NCI-H1105 treated with DMSO at 0.1 percent for 48 hours (cell line): ENCODE measurements at places on chromosomes 16 and 17.

- no peak for DNase-seq
These were observed 67.7 kb upstream of the GSG1L start for GRCh38 chr16:28131181-28131580.

DNA sequence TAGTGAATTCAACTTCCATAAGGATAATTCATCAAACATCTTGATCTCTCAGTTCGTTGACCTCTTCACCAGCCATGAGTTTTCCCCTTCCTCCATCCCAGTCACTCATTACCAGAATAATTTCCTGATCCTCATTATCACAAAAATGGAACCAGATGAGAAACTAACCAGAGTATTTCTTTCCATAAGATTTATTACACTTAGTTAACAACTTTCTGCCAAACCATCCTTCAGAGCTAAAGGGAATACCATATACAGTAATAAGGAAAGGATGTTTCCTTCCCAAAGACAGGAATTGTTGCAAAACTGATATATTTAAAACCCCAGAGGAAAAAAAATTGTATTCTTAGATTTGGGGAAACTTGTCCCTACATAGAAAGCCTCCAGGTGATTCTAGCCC is 8.6 kb downstream of the KRTAP29-1 start:
- no peak for DNase-seq

GRCh38 chr17:76659928-76660655 is 16.5 kb upstream of the ST6GALNAC1 start:
- DNase-seq: no peak

- no peak for DNase-seq
These were observed 3.0 kb upstream of the PRSS22 start for GRCh38 chr16:2860826-2861567.

- DNase-seq: no peak
These were observed 85.6 kb downstream of the CLEC16A start for GRCh38 chr16:11029948-11030347.

DNA sequence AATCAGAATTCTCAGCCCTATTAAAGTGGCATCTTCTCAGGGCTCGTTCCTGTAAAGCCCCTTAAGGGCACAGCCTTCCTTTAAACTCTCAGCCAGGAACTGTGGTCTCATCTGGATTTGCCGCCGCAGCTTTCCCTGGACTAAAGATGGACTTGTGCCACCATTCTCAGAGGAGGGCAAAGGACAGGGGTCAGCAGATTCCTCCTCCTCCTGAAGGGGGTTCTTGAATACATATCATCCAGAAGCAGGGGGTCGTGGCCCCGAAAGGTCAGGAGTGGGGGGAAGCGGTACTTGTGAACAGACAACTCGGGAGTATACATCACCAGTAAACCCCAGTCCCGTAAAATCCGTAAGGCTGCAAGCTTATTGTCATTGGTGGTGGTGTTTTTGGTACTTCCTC is 174.8 kb downstream of the RPTOR start:
- no peak for DNase-seq

DNA sequence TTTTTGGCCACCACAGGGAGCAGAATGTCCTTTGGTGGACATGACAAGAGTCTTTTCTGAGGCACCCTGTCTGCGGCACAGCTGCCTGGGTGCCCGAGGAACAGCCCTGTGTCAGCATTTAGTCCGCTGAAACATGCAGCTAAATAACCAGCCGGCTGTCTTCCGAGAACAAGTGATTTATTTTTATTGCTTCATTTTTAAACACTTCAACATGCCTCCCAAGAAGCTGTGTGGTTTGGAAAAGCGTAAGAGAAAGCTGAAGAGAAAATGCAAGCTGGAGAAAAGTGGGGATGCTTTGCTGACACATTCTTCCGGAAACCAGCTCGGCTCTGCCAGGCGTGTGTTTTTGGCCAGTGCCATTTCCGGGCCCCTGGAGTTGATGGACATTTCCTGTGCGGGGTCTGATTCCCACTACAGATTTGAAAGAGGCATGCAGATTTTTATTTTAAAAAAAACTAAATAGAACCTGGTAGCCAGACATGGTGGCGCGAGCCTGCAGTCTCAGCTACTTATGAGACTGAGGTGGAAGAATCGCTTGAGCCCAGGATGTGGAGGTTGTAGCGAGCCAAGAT is 94.7 kb downstream of the SEC14L1 start:
- DNase-seq: no peak

GRCh38 chr17:74362069-74362405 is 369 bp upstream of the BTBD17 start:
- DNase-seq: no peak

DNA sequence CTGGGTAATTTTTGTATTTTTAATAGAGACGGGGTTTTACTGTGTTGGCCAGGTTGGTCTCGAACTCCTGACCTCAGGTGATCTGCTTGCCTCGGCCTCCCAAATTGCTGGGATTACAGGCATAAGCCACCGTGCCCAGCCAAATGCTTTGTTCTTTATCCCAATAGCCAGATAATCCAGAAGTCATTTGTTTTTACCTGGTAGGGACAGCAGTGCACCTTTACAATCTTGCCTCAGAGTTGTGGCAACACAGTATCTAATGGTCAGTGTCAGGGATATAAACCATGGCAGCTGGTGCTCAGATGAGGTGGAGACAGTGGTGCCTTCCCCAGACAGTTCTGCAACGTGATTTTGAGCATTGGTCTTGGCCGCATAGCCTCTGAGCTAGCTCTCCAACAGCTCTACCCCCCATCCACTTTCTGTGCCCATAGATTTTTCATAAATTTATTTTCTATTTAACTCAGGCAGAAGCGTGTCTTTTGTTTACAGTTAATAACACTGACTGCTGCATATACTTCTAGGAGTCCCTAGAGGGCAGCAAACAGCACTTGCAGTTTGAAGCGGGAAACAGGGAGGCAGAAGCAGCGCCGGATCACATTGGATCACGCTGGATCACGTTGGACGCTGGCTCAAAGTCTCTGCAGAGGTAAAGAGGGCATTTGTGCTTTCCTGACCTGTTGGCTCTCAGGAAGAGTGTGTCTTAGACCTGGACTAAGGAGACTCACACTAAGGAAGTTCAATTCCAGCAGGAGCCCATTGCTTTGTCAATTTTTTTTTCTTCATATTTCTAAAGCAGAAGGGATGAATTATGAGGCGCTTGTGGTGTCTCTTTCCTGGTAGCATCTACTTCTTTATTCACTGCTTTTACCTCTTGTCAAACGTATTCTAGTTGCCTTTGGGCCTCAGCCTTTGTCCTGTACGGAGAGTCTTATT is 5.1 kb upstream of the GGT6 start:
- peak; percentile 92 for DNase-seq

GRCh38 chr17:37725021-37725595 is 19.8 kb downstream of the HNF1B start:
- no peak for DNase-seq

DNA sequence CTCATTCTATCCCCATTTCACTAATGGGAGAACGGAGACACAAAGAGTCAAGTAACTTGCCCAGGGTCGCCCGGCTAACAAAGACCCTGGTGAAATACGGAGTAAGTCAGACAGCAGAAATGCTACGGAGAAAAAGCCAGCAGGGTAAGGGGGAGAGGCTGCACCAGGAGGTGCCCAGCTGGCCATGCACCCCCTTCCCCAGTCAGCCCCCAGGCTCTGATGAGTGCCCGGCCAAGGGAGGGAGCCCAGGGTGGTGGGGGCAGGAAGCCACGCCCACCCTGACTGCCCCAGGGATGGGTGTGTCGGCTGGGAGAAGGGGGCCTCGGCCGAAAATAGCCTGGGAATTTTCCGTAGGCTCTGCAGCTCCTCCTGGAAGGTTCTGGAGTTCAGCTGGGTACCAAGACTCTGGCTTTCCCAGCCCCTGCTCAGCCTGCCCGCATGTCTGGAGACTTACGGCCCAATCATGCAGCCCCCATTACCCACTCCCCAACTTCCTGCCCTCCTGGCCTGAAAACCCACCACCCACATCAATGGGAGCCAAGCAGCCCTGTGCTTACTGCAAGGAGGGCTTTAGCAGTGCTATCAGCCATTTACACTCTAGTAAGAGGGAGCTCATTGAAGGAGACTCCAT is 4.2 kb downstream of the CARHSP1 start:
- DNase-seq: no peak

- DNase-seq: no peak
These were observed 1091.0 kb downstream of the CDH8 start for GRCh38 chr16:60945225-60945624.

DNA sequence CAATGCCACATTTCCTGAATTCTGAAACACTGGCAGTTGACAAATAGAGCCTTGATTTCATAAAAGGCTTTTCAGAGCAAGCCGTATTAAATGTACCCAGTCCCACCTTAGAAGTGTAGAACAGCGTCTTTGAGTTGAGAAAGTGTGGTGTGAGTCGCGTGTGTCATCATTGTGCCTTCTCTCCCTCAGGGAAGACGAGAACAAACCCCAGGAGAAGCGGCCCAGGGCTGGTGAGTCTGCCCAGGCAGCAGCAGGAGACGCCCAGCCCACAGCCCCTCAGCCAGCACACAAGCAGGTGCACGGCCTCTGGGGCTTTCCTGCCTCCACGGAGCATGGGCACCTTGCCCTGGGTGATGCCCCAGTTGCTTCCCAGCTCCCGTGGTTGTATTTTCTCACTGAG is 34.0 kb downstream of the CIBAR2 start:
- DNase-seq: no peak

- peak; percentile 14 for DNase-seq
These were observed 8.8 kb downstream of the FAM171A2 start for GRCh38 chr17:44354582-44355561.

DNA sequence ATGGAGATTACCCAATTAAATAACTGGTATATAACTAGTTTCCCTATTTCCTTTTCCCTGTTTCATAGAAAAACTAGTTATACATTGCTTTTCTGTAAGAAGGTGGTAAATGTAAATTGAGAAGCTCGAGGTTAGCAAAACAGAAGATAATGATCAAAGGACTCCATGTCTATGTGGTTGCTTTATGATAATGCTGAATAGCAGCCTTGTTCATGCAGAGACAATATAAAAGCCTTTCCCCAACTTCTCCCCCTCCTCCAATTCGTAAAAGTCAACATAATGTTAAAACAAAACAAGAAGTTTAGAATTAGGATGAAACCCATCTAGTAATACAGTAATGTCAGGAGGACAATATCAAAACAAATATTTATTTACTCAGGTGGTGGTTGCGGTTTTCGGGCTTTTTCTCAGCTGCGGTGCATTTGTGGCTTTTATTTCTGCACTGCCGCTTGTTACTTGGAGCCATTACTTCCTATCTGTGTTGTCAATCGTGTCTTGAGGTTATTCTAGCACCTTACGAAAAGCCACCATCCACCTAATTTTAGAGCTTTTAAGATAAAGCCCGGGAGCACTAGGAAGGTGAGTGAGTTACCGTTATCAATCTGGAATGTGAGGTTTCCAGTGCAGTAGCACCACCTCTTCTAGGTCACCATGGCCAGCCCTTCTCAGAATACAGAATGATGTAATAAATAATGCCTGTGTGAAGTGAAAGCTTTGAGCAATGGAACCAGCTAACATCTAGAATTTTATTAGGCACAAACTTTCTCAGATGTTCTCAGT is 297.5 kb downstream of the CDH13 start:
- DNase-seq: no peak

GRCh38 chr17:60421273-60422161 is 772 bp upstream of the CHCT1 start:
- DNase-seq: no peak

- DNase-seq: peak; percentile 41
These were observed 183.0 kb upstream of the RPL38 start for GRCh38 chr17:74020522-74020921.
